Activated naive CD4-positive, alpha-beta T cell treated with anti-CD3 and anti-CD28 coated beads for 36 hours (primary cell): ENCODE measurements at places on chromosomes 7 and 10. TPM values are rescaled to one million over a fixed set of nuclear protein-coding genes. Genes with fewer than 3 reads are reported as not detected.

MRLN gene
- not detected for total RNA-seq

C10orf62 gene
- not detected for total RNA-seq

- DNase-seq, result no peak
Measured at GRCh38 chr7:111821046-111821445, 258.8 kb upstream of the IMMP2L start.

GRCh38 chr7:30900053-30900452 lies 11.6 kb upstream of the AQP1 start:
- no peak for DNase-seq

DNA sequence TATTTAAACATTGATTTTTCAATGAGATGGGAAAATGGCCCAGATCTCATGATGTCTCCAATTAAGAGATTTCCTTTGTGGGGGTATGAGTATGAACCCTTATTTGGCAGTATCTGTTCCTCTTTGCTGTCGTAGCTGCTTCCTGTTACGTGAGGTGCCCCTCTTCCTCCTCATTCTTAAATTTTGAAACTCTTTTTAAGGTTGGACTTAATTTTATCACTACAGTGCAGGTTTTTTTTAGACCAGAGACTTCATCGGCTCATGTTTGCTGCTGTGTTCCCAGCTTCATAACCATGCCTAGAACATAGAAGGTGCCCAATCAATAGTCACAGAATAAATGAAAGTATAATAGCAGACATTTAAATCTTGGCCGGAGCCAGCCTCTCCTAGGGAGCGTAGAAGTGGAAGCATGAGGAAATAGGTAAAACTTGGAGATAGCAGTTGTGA lies 2.4 kb downstream of the MIOS start:
- peak; percentile 13 for DNase-seq

- no peak for DNase-seq
Measured at GRCh38 chr10:99456207-99456930, 25.9 kb upstream of the GOT1 start.

DNA sequence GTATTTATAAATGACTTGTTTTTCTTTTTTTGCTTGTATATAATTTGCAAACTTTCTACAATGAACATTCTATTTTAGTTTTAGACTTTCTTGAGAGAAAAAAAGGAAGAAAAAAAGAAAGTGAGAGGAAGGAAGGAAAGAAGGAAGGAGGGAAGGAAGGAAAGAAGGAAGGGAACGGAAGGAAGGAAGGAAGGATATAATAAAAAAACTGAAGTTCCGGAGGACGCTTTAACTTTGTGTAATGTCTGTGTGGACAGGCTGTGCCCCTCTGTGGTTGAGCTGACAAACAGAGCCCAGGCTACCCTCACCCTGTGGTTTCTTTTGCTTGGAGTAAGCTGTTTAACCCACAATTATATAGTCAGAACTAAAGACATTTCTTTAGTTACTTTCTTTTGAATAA lies 108.7 kb downstream of the SEMA3D start:
- DNase-seq, result no peak

- peak; percentile 69 for DNase-seq
Measured at GRCh38 chr10:11272915-11273389, 255.3 kb downstream of the CELF2 start.

EBLN1 gene
- not detected for total RNA-seq

- DNase-seq, result no peak
Measured at GRCh38 chr10:132919374-132920100, 22.8 kb downstream of the CFAP46 start.

- DNase-seq, result no peak
Measured at GRCh38 chr7:134589491-134589941, 40.6 kb downstream of the AKR1B15 start.

DNA sequence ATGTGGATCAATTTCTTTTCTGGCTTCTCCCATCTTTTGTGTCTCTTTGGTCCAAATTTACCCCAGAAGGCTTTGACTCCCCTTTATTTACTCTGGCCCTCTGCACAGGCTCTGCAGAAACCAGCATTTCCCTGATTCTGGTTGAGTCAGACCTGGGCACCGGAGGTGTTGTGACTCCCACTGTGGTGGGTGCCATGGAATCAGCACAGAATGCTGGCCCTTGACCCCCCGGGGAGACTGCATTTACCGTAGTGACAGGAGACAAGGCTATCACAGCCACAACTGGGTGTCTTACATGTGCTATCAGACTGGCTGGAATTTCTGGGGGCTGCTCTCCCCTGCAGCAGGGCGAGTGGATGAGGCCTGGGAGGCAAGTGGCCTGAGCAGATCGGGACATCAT lies 37.6 kb downstream of the PLXDC2 start:
- no peak for DNase-seq

GPNMB gene
- total RNA-seq, result 0.38 TPM

PHKG1 gene
- 3.6 TPM for total RNA-seq

SCART1 gene
- total RNA-seq, result 1.5 TPM

GRCh38 chr7:136489808-136490207 lies 378.6 kb upstream of the CHRM2 start:
- no peak for DNase-seq

BLNK gene
- not detected for total RNA-seq

DNA sequence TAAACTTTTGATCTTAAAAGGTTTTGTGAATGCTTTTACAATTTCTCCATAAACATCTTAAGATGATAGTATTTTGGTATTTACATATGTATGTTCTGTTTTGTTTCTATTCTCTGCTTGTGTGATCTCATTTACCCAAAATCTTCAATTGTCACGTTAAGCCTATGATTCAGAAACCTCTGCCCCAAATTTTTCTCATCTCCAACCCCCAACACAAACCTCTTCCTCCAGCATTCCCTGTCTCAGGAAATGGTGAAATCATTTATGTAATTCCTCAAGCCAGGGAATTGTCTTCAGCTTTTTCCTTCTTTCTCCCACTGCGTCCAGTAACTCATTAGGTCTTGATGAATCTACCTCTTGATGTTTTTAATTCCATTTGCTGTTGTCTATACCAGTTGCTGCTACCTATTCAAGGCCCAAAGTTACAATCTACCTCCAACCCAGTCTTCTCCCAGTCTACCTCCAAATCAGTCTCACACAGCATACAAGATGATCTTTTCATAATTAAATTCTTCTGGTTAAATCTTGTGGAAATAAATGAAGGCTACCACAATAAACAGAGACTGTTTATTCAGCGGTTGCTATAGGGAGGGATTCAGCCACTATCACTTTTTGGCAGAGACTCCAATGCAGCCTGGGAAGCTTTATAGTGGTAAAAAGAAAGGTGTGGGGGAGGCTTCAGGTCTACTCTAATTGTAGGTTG lies 5.8 kb downstream of the CFAP69 start:
- no peak for DNase-seq

TMEM225B gene
- 1.7 TPM for total RNA-seq

WNT8B gene
- 0.91 TPM for total RNA-seq

- no peak for DNase-seq
Measured at GRCh38 chr10:112213836-112214235, 30.3 kb upstream of the GPAM start.

TAC1 gene
- total RNA-seq, result not detected

KIF11 gene
- 43.2 TPM for total RNA-seq

RSPH10B gene
- total RNA-seq, result not detected

GRCh38 chr7:20030915-20031362 lies 186.2 kb downstream of the MACC1 start:
- no peak for DNase-seq

CTTNBP2 gene
- total RNA-seq, result not detected

GRCh38 chr7:73518470-73518869 lies 3.6 kb downstream of the BAZ1B start:
- no peak for DNase-seq

GRCh38 chr10:119644205-119644814 lies 6.9 kb upstream of the BAG3 start:
- DNase-seq, result no peak

DNA sequence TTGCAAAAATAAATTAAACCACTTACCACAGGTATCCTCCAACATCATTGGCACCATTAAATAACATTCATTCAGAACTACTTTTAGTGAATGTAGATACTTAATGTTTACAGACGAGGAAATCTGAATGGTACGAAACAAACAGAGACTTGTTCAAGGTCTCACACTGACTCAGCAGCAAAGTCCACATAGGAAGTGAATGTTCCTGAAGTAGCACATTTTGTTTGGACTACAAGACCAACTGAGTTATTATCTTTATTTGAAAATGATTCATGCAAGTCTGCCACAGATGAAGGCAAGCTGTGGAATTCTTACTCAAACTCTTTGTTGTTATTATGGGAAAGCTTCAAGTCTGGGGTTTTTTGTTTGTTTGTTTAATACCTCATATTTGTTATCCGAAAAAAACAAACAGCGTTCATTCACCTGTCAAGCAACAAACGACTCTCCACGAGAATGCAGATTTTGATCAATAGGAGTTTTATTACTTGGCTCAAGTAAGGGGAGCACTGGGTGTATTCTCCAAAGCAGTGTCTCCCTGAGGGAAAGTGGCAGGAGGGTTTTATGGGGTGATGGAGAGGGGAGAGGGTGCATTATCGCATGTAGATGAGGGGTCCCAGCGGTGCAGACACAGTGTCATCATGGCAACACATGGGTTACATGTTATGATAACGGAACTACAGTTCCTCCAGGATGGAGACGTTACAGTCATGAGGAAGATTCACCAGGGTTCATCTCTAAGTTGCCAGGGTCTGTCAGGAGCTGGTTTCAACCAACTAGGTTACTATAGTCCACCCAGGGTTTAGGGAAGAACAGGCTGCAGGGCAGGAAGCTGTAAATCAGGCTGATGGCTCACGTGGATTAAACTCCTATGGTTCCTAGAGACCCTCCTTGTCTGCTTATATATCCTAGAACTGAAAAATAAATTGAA lies 147.7 kb upstream of the AKR1E2 start:
- DNase-seq, result no peak

GRCh38 chr10:103181244-103181643 lies 11.8 kb downstream of the NT5C2 start:
- no peak for DNase-seq

SAMD9L gene
- total RNA-seq, result 7.3 TPM

DNA sequence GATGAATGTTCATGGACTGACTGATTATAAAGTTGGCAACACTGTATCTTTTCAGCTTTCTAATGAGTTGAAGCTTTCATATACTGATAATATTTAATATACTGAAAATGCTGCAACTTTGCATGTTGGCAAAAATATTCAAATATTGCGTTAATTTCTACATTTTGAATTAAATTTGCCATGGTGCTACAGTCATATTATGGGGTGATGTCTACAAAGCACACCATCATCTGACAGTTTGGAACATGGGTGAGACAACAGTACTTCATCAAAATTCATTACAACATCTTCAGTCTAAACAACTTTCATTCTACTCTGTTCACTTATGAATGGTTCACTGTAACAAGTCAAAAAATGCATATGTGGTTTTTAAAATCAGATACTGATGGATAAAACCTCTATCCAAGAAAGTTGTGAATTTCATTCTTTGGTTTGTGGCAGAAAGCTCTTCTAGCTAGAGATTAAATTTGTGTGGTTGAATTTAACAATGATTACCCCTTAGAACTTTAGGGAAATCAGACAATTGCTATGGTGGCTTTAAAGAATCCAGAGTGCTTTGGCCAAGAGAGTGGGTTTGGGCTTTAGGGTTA lies 136.4 kb downstream of the TMEM26 start:
- DNase-seq, result no peak

TWIST1 gene
- total RNA-seq, result not detected

CALCR gene
- total RNA-seq, result not detected

GRCh38 chr7:25894002-25894901 lies 257.7 kb upstream of the NFE2L3 start:
- DNase-seq, result peak; percentile 43

AKR1C1 gene
- 1.1 TPM for total RNA-seq

- DNase-seq, result no peak
Measured at GRCh38 chr7:73442222-73442902, 8.8 kb downstream of the FZD9 start.

OAT gene
- 41.6 TPM for total RNA-seq

GRCh38 chr10:106775127-106775526 lies 389.4 kb downstream of the SORCS1 start:
- no peak for DNase-seq

SLC16A12 gene
- not detected for total RNA-seq

GRCh38 chr7:137462847-137463246 lies 119.3 kb upstream of the PTN start:
- no peak for DNase-seq

DNA sequence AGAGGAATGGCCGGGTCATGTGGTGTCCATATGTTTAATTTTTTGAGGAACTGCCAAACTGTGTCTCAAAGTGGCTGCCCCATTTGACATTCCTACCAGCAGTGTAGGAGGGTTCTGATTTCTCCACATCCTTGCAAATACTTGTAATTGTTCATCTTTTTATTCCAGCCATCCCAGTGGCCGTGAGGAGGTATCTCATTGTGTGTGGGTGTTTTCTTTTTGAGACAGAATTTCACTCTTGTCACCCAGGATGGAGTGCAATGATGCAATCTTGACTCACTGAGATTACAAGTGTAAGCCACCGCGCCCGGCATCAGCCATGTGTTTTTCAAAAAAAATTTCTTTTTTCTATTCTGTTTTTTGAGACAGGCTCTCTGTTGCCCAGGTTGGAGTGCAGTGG lies 38.7 kb upstream of the DLG5 start:
- DNase-seq, result peak; percentile 9

DNA sequence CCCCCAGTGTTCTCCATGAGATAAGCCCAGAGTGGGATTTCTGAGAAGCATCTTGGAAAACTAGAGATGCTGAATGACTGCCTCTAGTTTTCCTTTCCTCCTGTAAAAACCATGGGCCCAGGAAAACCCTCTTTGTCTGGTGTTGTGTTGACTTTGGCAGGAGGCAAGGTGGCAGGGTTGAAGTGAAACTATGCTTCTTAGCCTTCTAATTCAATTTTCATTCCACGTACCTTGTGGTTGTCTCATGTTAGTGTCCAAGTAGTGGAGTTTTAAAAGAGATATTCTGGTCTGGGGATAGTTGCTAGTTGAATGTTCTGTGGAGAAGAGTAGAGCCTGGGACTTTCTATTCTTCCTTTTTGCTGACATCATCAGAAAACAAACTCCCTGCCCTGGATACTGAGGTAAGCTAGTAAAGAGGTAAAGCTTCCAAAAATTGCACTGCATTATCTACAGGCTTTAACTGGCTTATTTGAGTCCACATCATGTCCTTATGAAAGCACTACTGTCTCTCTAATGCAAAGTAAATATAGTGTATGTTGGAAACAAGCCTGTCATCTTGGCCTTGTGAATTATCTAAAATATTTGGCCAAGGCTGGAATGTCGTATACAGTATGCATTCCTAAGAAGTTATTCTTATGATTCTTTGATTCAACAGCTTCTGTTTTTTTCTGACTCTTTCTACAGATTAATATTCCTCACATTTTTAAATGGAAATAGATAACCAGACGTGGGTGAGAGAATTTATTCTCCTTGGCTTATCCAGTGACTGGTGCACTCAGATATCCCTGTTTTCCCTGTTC lies at the start of gene OR2F2:
Gene OR2F2 (plus strand): TSS at position 708 of the 800 bp plus-strand sequence. CDS start 0 bp downstream, at position 708.
- DNase-seq, result no peak

DNA sequence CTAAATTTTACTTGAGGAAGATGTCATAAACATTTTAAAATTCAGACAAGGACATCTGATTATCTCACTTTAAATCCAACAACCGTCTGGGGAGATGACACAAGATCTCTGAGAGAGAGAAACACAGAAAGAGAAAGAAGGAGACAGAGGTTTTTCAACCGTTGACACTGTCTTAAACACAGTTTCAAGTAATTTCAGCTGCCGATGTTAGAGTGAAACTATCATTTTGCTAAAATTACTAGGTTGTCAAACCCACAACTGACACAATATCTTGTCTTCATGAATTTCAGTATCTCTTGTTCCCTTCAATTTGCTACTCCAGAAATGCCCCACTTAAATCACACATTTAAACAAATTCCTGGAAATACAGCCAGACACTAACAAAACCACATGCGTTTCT lies 174.8 kb downstream of the RAPGEF5 start:
- DNase-seq, result no peak

- DNase-seq, result peak; percentile 80
Measured at GRCh38 chr10:62082729-62083411, 181.4 kb downstream of the ARID5B start.
